ENCODE measurements at places on chromosomes 11 and 22.

DNA sequence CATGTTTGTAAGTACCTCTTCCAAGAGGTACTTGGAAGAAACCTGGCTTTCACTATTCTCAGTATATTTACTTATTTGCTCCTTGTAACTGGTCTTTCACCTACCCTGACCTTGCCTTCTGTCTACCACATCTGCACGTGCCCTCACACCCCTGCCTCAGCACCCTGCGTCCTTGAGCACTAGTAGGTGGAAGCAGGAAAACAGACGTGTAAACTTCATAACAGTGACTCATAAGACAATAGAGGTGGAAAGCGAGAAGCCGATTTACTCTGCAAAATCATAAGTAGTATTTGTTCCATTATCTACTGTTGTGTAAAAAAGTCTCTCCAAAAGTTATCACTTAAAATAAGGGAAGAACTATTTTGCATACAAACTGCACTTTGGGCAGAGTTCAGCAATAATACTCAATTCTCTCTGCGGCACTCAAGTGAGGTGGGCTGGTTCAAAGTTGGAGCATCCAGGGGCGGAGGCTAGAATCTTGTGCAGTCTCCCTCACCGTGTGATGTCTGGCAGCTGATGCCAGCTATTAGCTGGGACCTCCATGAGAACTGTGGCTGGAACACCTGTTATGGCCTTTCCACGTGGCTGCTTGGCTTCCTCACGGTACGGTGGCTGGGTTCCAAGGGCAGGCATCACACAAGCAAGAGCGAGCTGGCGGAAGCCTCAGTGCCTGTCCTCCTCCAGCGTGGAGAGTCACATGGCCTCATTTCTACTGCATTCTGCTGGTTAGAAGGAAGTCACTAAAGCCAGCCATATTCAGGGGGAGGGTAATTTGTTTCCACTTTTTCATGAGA lies 30.4 kb downstream of the PACS1 start:
- no peak for DNase-seq

GRCh38 chr11:75536786-75537641 lies 11.3 kb upstream of the GDPD5 start:
- no peak for DNase-seq

DNA sequence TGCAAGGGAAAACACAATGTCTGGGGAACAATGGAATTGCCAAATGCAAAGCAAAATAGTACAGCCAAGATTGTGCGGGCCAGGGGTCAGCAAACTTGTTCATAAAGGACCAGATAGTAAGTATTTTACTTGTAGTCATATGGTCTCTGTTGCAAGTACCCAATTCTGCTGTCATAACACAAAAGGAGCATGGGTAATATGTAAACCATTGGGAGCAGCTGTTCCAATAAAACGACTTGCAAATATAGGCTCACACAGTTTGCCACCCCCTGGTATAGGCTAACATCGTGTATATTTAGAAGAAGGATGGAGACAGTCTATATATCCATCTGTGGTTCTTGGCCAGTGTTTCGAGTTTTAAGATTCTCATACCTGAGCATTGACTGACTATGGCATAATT lies 15.6 kb downstream of the SDHAF2 start:
- no peak for DNase-seq

DNA sequence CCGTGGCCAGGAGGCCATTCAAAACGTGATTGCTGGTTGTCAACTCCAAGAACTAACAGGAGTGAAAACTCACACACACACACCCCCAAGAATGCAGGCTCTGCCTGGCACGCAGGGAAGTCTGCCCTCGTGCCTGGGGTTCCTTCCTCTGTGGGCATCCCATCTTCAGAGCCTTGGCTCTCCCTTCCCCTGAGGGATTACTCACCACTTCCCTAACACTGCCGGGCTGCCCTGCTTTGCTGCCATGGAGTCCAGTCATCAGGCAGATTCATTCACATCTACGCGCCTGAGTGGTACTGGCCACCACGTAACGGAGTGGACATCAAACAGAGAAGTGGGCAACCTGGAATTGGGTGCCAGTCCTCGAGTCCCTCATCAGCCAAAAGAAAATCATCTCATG lies 120.7 kb upstream of the TMEM45B start:
- DNase-seq: no peak

DNA sequence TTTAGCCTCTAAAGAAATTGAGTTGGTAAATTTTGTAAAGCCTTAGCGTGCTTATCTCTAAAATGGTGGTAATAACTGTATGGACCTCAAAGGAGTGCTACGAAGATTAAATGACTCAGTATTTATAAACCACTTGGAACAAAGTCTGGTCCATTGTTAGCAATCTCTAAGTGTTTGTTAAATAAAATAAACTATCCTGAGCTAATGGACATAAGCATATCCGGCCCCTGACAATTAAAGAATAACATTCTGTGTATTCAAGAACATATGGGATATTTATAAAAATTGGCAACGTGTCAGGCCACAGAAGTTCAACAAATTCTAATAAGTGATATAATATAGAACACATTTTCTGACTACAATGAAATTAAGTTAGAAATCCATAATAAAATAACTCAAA lies 71.0 kb downstream of the MYEOV start:
- no peak for DNase-seq

DNA sequence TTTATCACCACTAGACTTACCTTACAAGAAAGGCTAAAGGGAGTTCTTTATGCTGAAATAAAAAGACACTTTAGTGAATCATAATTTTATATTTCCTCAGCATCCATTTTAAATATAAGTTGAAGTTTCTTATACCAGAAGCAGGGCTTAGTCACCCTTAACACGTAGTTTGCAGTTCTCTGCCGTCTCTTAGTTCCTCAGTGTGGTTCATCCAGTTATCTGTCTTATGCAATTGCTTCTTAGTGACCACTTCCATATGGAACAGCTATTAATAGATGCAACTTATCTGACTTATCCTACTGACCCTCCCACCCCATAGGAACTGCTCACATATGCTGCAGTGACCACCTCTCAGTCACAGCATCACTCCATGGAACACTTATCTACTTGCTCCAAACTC lies 11.7 kb upstream of the SLC36A4 start:
- no peak for DNase-seq

DNA sequence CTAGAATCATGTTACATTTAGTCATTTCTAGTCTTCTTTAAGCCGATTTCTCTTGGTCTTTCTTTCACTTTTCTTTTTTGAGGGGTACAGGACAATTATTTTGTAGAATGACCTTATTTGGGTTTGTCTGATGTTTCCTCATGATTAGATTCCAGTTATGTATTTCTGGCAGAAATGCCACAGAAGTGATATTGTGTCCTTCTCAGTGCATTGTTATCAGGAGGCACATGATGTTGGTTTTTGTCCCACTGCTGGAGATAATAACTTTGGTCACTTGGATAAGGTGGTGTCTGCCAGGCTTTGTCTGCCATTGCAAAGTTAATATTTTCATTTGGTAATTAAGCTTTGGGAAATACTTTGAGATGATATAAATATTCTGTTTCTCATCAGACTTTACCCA lies 100.3 kb downstream of the RRM1 start:
- DNase-seq: no peak

DNA sequence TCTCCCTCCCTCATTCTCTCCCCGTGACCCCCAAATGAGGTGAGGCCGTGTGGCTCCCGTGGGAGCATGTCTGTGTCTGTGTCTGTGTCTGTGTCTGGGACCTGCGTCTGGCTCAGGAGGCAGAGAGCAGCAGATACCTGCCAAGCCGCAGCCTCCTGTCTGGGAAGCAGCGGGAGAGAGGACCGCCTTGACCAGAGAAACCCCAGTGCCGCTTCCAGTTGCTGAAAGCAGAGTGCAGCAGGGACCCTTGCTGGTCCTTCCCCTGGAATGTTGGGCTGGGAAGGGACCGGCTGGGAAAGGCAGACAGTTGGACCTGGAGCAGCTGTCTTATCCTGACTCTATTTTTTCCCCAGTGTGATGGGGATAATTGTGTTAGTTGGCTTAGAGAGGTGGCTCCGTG lies 525 bp downstream of the CSDC2 start:
- no peak for DNase-seq

DNA sequence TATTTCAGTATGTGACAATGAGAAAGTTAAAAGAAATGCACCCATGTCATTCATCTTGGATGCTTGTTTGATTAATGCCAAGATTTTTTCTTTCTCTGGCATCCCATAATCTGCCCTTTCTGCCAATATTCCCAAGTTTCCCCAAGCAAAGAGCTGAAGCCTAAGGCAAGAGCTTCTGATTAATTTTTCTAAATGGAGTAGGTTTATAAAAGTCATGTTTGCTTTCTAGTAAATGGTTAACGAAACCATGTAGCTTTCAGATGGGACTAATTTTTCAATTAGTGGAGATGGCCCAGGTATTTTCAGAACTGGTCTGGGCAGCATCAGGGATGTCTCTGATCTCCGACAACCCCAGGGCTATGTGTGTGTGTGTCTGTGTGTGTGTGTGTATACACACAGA lies 55.3 kb downstream of the LRRC4C start:
- no peak for DNase-seq

- no peak for DNase-seq
Observed at GRCh38 chr11:129578006-129578405, 202.4 kb downstream of the BARX2 start.

GRCh38 chr11:115996125-115996807 lies 492.1 kb upstream of the CADM1 start:
- no peak for DNase-seq

DNA sequence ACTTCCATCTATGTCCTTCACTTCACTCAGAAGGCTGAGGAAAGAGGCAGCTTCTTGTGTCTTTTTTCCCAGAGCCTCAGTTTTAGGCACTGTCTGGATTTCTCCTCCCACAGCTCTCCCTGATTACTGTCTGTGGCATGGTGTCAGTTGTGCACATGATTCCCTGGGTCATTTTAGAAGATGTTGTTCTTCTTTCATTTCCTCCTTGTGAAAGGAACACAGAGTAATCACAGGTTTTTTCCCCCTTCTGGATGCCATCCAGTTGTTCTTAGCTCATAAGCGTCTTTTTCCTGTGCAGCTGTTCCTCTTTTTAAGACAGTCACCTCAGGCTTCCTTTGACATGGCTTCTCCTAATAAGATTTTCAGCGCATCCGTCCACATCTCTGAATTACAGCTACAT lies 212.2 kb downstream of the FAM181B start:
- DNase-seq: no peak

Measured in GM04504 (cell line).